ENCODE measurements at places on chromosomes 5 and 9.

- peak; percentile 53 for DNase-seq
Observed at GRCh38 chr9:2356041-2356790, 265.4 kb upstream of the VLDLR start.

DNA sequence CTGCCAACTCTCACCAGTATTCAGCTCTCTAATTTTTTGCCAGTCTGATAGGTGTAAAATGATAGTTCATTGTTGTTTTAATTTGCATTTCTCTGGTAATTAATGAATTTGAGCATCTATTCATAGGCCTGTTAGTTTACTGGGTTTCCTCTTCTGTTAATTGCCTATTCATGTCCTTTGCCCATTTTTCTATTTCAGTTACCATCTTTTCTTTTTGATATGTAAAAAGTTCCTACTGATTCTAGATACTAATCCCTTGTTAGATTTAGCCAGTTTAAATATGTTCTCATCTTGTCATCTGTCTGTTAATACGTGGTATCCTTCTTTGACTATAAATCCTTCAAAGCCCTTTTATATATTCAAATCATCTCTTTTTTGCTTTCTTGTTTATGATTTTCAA lies 247.8 kb downstream of the ARHGAP26 start:
- no peak for DNase-seq

GRCh38 chr9:75814667-75815066 lies 75.8 kb upstream of the PCSK5 start:
- DNase-seq, result no peak

GRCh38 chr9:26656003-26656870 lies 236.4 kb downstream of the CAAP1 start:
- no peak for DNase-seq

GRCh38 chr5:143205883-143206195 lies 197.6 kb downstream of the NR3C1 start:
- DNase-seq, result no peak

GRCh38 chr5:72114629-72115028 lies 7.4 kb downstream of the MAP1B start:
- no peak for DNase-seq

GRCh38 chr9:22244139-22245011 lies 202.2 kb upstream of the DMRTA1 start:
- DNase-seq, result peak; percentile 44

DNA sequence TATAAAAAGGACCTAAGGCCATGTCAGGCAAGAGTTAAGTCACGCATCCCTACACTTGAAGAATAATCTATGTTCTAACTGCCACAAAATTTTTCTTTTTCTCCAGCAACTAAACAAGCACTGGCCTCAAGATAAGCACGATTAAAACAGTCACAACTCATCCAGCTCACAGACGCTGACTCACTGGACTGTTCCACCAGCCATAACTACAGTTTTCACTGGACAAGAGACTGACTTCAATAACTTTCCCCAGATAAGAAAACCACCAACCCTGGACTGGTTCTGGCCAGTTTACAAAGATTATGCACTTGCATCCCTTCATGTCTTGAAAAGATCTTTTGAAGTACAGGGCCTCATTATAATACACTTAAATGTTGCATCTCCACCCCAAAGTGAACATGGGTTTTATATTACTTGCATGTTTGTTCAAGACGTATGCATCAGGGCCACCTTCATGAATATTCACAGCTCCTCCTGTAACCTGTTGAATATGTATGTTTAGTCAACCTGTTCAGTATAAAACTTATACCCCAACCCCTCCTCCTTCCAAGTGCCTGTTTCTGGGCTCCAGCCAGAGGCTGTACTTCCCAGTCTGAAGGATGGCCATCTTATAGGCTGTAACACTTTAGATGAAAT lies 129.3 kb upstream of the EPB41L4A start:
- DNase-seq, result peak; percentile 54

DNA sequence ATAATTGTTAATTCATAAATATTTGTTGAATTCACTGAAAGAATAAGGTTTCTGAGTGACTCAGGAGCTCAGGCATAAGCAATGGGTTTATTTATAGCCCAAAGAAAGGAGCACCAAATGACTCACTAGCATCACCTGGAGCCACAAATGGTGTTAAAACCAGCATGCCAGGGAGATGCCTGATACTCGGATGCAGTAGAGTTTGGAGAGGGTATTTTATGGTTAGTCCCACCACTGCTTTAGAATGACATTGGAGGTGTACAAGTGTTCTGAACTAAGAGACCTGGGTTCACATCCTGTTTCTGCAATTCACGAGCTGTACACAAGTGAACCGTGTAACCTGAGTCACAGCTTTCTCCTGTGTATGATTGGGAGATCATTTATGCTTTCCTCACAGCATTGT lies 25.2 kb downstream of the CCL28 start:
- DNase-seq, result no peak

- DNase-seq, result peak; percentile 49
Observed at GRCh38 chr9:128034821-128035652, 32.1 kb downstream of the NAIF1 start.

- DNase-seq, result peak; percentile 34
Observed at GRCh38 chr9:5799314-5799713, 33.6 kb downstream of the ERMP1 start.

GRCh38 chr5:669842-670395 lies 23.2 kb downstream of the TPPP start:
- DNase-seq, result no peak

DNA sequence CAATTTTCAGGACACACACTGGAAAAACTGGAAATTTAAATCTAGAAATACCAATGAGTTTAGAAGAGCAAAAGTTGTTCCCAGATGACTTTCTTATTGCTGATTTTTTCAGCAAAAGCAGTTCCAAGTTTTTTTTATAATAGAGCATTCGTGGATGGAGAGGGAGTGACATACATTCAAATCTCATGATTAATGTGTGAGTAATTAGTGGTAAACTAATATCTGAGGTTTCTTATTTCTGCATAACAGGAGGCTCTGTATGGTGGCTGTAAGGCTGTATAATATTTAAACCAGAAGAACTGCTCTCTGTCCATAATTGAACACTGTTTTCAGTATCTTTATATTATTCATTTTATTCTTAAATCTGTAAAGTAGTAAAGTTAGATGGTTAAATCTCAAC lies 25.8 kb downstream of the LYSMD3 start:
- DNase-seq, result no peak

DNA sequence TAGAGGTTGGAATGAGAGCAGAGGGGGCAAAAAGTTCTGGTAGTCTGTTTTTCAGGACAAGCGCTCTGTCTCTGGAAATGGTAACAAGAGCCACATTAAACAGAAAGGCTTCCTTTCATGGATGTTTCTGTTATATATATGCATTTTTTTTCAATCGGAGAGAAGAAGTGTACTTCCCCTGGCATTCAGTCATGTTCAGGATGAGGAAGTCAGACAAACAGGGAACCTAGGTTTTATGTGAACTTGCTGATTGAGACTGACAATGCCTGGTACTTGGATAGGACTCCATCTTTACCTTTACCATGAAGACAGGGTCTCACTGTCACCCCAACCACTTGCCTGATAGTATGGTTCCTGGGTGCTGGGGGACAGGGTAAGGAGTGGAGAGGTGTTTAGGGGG lies 30.1 kb upstream of the ZBED3 start:
- no peak for DNase-seq

GRCh38 chr5:134590992-134591659 lies 41.5 kb downstream of the SAR1B start:
- DNase-seq, result no peak

GRCh38 chr5:34676416-34676815 lies 20.3 kb downstream of the RAI14 start:
- no peak for DNase-seq

GRCh38 chr9:127598839-127599549 lies 13.1 kb upstream of the STXBP1 start:
- DNase-seq, result no peak

- no peak for DNase-seq
Observed at GRCh38 chr5:9342161-9342787, 203.6 kb downstream of the SEMA5A start.

DNA sequence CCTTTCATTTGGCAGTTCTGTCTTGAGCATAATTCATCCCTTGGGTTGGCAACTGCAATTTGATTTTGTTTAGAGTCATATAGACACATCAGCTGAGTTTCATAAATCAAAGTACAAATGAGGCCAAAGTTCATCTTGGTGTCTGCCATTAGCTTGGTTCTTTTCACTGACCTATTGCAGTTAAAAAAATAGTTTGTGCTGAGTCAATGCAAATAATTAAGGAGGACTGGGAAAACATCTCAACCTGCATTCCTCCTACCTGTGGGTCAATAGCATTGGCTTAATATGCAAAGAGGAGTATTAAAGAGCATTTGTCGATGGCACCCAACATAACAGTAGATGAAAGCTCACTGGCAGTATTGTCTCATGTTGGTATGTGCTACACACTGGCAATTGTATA lies 1.6 kb downstream of the PKD2L2 start:
- no peak for DNase-seq

GRCh38 chr5:73296772-73297171 lies 123.8 kb downstream of the TMEM174 start:
- DNase-seq, result peak; percentile 56

DNA sequence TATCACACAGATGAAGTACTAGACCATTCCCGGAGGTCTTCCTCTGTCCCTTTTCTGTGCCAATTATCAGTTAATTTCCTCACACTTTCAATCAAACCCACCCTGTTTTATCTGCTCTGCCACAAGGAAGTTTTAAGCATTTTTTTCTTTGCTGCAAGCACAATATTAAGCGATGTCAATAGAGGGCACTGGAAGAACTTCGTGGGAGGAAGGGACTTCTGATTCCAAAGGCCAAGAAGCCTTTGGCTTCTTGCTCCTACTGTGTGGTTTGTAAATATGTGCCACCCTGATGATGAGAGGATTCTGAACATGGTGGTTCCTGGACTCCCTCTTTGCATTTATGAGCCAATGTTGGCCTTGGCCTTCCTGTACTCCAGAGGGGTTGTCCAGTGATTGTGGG lies 1712.5 kb upstream of the C9orf72 start:
- DNase-seq, result no peak

- DNase-seq, result no peak
Observed at GRCh38 chr5:111404270-111404769, 108.0 kb downstream of the STARD4 start.

DNA sequence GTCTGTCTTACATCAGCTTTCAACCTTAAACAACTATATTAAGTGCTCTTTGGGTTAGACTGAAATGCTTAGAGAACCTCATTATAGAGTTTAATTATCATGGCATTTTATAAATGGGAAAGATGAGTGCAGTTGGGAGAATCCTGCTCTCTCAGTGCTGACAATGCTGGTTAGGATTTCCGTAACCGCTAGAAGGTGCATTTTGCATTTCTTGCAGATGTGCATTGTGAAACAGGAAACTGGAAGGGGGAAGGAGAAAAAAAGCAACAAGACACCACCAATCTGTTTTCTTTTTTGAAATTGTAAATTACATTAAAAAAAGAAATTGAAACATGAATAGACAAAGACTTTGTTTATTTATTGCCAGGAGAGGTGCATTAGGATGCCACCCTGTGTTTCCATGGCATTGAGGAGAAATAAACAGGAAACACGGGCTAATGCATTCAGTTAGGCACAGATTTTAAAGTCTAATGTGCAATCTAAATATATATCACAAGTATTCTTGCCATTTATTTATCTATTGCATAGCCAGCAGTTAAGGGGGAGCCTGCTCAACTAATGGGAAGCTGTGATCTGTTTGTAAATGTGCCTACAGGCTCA lies 478.9 kb downstream of the PSAT1 start:
- no peak for DNase-seq

GRCh38 chr9:15249981-15250380 lies 57.0 kb downstream of the TTC39B start:
- DNase-seq, result no peak

Measured in astrocyte of the cerebellum (primary cell).